SK-MEL-5 (cell line): ENCODE measurements at places on chromosomes 6 and 20.

GRCh38 chr6:2141644-2142290 lies 103.6 kb downstream of the GMDS start:
- peak; percentile 42 for DNase-seq

GRCh38 chr20:53439046-53439445 lies 154.6 kb downstream of the ZNF217 start:
- DNase-seq, result no peak

- DNase-seq, result no peak
These were observed 1.1 kb downstream of the JAG1 start for GRCh38 chr20:10672624-10673127.

DNA sequence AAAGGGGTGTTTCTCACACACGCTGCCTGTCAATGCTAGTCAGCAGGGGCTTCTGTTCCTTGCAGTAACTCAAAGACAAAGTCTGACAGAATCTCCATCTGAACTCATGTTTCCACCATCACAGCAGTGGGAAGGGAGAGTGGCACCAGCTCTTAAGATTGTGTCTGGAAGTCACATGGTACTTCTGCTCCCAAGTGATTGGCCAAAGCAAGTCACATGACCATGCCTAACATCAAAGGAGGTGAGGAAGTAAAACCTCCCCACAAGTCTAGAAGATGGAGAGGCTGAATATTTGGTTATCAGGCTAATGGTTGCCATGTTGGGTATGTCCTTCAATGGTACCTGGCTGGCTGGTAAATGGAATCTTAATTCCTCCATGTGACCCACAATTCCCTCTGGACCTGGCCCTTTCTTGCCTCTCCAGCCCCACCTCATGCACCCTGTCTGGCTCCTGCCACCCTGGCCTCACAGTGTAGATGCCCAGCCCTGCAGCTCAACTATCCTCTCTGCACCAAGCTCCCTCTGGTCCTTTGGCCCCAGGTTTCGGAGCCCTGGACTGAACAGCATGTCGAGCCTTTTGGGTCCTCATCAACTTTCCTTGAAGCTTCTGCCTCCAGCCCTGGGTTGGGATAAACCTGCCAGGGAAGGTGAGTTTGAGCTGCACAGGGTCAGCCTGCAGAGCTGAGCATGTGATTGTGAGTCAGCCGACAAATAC lies 51.0 kb upstream of the PMEPA1 start:
- no peak for DNase-seq

DNA sequence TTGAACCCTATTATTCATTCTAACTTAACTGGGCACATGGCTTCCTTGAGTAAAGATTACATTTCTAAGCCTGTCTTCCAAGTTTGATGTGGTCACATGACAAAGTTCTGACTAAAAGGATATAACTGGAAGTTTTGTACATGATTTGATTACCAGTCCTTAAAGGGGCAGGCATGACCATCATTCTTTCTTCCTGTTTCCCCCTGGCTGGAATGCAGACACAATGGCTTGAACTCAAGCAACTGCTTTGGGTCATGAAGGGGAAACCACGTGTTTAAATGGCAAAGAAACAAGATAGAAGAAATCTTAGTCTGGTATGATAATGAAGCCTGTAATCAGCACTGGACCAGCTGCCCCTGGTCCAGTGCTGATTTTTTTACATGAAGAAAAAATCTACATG lies 15.6 kb upstream of the SHLD1 start:
- DNase-seq, result peak; percentile 31

GRCh38 chr6:151236668-151237401 lies 2.9 kb upstream of the AKAP12 start:
- DNase-seq, result no peak

DNA sequence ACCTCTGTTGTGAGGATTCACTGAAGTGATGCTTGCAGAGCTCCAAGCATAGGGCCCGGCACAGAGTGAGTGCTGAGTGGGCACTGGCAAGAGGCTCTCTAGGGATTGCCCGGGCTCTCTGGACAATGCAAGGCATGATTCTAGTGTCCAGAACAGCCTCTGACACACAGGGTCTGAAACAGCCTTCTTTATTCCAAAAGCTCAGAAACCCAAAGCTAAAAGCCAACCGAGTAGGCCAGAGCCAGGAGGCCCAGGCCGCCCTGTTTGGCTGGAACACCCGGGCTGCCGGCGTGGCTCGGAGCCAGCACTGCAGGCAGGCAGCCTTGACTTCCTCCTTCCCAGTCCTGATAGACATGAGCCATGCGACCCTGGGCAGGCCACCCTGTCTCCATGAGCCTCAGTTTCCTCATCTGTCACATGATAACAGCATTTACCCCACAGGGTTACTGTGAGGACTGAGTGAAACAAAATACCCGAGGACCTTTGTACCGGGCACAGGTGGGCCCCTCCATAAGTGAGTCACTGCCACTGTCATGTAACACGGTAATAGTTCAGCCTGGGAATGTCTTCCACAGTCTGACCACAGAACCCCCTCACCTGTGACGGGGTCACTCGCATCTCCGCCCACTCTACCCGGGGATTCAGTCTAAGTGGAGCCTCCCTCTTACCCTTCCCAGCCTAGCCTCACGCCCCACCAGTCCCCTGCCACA lies 51.5 kb downstream of the PTPRT start:
- no peak for DNase-seq

DNA sequence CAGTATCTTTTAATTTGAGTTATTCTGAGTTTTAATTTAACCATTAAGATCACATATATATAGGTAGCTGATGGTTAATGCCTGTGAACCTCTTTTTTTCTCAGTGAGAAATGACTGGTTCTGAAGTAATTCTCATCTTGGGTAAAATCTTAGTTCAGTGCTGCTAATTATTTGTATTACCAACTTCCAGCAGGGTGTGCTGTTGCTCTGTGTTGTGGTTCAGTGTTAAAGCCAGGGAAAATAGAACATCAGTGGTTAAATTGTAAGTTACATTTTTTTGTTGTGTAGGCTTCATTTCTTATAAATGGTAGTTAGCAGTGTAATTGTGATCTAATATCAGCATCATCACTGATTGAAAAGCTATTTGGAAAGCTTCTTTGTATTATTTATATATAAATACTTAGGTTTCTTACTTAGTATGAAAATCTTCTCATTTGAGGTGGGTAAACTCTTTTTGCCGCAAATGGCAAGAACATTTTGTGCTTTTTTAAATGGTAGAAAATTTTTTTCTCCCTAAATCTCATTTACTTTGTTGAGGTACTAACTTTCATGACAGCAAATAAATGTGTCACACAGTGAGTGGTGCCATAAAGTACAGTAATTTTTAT lies 43.7 kb downstream of the CDC5L start:
- peak; percentile 75 for DNase-seq

DNA sequence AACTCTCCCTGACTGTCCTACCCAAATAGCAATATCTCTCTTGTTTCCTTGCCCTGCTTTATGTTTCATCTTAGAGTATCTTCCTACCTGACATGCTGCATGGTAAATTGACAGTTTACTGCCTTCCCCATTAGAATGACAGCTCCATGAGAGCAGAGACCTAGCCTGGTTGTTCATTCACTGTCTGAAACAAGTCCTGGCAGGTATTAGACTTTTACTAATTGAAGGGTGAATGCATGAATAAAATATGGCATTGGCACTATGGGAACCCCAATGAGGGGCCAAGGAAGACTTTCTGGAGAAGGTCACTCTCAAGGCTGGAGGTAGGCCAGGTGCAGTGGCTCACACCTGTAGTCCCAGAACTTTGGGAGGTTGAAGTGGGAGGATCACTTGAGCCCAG lies 3.8 kb upstream of the CITED2 start:
- DNase-seq, result no peak

GRCh38 chr6:128149796-128150195 lies 248.9 kb upstream of the THEMIS start:
- no peak for DNase-seq

DNA sequence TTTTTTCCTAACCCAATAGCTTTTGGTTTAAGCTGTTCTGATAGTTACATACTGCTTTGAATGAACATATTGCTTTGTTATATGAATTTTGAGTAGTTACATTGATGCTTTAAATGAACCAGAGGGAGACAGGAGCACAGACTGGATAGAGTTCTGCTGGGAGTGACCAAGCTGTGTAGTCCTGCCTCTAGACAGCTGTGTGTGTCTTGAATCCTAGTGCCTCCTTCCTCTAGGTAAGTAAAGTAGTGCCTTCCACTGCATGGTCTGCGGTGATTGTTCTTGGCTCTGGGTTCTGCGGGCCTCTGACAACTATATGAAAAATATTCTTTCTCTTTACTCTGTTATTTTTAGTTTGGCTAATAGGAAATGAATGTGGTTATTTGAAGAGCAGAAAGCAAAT lies 46.0 kb upstream of the ADGRG6 start:
- no peak for DNase-seq

DNA sequence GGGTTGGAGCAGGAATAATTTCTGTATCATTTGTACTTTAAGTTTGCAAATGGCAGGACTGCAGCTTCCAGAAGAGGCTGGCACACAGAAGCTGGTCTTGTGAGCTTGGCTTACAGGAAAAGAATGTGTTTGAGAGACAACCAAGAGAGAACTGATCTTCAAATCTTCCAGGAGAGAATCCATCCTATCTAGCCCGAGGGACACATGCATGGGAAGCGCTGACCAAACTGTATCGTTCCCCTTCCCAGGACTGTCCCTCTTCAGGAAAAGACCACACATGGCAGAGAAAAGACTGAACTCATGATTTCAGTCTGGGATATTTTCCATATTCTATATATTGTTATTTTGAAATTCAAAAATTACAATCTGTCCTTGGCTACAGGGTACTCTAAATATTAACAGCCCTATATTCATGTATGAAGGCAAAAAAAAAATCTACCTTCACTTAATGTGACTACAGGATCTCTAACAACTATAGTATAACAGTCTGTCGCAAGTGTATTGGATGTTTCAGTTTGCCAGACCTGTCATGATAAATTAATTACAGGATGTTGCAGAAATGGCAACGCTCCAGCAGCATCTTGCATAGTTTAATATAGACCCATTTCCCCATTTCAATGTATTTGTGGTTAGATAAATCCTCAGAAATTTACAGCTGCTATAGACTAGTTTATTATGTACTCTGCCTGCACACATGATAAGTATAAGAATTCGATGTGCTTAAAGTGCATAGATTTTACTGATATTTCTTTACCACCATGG lies 99.4 kb downstream of the MYB start:
- no peak for DNase-seq

GRCh38 chr20:31709939-31710338 lies 12.7 kb downstream of the BCL2L1 start:
- no peak for DNase-seq

DNA sequence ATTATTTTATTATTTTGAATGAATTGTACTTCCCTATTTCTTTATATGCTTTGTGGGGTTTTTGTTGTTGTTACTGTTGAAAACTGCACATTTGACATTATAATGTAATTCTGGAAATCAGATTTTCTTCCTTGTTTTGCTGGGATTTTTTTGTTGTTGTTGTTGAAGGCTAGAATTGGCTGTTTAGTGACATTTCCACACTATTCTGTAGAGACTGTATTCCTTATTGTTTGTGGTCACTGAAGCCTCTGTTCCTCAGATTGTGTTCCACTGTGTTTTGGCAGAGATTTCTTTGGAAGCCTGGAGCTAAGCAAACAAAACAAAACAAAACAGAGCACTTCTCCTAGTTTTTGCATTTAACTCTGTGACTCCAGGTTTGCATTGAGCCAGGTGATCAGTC lies 52.9 kb downstream of the CDYL start:
- DNase-seq, result no peak

GRCh38 chr20:59633656-59634251 lies 29.4 kb downstream of the PHACTR3 start:
- no peak for DNase-seq

GRCh38 chr6:14459315-14459714 lies 341.7 kb downstream of the CD83 start:
- no peak for DNase-seq

DNA sequence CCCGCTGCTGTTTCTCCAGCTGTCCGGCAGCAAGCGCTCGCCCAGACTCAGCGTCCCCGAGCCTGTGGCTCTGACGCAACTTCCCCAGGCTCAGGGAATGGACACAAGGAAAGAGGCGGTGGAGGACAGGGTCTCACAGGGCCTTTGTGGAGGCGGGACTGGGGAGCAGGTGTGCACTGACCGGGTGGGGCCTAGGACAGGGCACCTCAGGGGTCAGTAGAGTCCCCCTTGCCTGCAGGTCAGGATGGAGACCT lies 20.0 kb downstream of the LAMA5 start:
- DNase-seq, result no peak

DNA sequence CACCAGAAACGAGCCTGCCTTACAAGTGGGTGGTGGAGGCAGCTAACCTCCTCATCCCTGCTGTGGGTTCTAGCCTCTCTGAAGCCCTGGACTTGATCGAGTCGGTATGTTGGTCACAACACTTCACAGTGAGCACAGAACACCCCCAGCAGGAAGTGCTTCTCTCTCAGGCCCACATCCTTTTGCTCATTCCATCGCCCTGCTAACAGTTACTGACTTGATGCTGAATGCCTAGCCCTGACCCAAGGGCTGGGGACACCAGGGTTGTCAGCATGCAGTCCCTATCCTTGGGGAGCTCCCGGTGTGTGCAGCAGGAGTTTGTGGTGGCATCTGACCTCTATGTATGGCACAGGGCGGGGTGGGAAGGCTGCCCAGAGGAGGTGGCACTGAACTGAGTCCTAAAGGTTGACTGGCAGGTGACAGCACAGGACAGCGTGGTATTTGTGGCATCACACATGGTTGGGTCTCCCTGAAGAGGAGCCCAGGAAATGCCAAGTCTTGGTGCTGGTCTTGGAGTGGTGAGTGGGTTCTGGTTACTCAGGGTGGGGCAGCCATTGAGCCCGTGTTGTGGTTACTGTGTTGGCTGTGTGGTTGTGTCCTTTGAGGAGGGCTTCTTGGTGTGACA lies 26.7 kb downstream of the GTSF1L start:
- no peak for DNase-seq

- DNase-seq, result no peak
These were observed 84.2 kb upstream of the BMP2 start for GRCh38 chr20:6683021-6683977.

DNA sequence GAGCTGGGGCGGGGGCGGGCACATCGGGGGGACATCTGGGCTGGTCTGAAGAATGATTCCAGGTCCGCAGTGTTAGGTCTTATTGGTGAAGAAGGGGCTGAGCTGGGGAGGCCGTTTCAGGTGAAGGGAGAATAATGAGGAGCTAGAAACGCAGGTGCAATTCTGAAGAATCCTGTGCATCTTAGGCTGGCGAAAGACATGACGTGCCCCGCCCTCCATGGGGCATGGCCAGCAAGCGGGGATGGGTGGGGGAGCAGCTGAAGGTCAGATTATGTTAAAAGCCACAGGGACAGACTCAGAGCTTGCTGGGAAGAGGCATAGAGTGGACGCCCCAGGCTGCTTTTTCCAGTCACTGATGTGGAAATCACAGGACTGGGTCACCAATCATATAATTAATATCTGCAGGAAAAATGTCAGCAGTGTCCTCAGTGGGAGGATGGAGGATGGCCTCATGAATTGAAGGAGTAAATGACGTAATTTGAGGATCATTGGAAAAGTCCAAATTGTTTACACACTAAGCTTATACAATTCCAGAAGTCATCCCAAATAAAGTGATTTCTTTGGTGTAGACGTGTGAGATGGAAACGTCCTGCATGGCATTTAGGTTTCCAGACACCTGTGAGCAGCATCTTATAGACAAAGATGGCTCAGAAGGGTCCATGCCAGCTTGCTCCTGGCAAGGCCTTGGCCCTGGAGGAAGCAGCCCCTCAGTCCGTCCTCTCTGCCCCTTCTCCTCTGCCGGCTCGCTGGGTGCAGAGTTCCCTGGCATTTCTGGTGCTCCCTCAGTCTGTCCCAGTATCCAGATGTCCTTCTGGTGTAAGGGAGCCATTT lies 109.6 kb upstream of the FRMD1 start:
- DNase-seq, result no peak
